ENCODE measurements at places on chromosomes 4 and X.
A peak's percentile ranks its signal among the peaks of the same experiment; 100 is the strongest.

DNA sequence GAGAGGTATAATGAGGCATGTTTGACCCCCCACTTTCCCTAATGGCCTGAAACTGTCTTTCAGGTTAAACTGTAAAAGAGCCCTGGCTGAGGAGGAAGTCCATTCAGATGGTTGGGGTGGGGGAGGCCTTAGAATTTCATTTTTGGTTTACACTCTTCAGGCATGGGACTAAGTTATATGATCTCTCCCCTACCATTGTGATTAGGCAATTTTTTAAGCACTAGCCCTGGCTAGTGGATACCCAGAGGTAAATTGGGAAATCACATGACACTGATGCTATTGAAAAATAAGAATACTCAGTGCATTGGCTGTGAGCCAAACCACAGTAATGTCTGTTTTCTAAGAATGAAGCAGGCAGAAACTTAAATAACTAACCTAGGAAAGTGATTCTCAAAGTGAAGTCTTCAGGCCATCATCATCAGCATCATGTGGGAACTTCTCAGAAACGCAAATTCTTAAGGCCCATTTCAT is 149.7 kb downstream of the RRAGB start:
- no peak for DNase-seq

- no peak for DNase-seq
Measured at GRCh38 chrX:151346931-151347543, 50.0 kb upstream of the VMA21 start.

DNA sequence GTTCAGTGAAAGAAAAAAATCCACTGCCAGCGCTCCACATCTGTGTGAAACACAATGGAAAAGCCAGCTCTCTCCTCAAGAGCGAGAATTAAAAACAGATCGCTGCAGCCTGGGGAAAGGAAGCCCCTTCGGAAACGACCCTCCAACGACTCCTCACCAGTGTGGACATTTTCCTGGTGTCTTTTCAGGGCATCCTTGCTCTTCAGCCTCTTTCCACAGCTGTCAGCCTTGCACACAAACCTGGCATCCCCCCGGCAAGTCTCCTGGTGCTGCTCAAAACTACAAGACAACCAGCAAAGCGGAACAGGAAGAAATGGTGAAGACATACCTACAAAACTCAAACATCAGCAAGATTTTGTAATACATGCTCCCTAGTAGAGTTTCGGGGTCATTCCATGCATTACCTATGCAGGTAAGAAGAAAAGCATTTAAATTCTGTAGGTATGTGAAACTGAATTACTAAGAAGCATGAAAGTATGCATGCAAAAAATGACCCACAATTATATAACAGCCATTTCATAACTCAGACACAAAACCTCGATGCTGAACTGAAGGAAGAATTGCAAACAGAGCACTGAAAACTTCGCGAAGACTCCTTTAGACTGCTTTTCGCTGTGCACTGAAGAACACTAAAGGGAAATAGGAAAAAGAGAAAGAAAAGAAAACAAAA is 106.1 kb downstream of the PRDM5 start:
- peak; percentile 24 for DNase-seq

DNA sequence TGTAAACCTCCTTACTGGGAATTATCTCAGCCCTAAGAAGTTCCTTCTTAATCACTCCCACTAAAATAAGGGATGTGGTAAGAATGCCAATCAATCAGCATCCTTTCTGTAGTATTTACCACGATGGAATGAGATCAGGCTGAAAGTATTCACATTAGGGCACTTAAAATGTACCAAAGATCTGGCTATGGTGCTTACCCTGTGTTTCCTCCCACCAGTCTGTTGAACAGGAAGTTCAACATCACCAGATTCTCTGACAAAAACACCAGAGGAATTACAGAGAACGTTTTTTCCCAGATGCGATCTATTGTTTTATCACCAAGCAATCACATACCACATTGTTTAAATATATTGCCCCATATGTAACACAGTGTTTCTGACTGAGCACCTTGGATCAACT is 2.1 kb upstream of the CLCN3 start:
- DNase-seq, result peak; percentile 21

- DNase-seq, result no peak
Measured at GRCh38 chrX:110003167-110004156, 548 bp downstream of the TMEM164 start.

- DNase-seq, result no peak
Measured at GRCh38 chr4:38310446-38311043, 350.3 kb downstream of the PTTG2 start.

- DNase-seq, result peak; percentile 10
Measured at GRCh38 chrX:39244147-39244546, 442.9 kb downstream of the MID1IP1 start.

- no peak for DNase-seq
Measured at GRCh38 chr4:184386271-184386781, 88.0 kb downstream of the IRF2 start.

- peak; percentile 62 for DNase-seq
Measured at GRCh38 chr4:26717332-26717731, 133.4 kb downstream of the TBC1D19 start.

- DNase-seq, result no peak
Measured at GRCh38 chr4:22463179-22463578, 52.7 kb downstream of the ADGRA3 start.

DNA sequence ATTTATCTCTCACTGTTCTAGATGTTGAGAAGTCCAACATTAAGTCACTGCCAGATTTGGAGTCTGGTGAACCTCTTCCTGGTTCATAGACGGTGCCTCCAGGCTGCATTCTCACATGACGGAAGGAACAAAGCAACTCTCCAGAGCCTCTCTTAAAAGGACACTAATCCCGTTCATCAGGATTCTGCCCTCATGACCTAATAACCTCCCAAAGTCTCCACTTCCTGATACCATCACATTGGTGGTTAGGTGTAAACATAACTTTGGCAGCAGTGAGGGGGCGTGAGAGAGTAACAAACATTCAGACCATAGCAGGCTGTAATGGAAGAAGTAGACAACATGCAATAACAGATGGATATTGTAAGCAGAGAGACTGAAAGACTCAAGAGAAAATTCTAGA is 388.6 kb downstream of the PDHA2 start:
- DNase-seq, result no peak

DNA sequence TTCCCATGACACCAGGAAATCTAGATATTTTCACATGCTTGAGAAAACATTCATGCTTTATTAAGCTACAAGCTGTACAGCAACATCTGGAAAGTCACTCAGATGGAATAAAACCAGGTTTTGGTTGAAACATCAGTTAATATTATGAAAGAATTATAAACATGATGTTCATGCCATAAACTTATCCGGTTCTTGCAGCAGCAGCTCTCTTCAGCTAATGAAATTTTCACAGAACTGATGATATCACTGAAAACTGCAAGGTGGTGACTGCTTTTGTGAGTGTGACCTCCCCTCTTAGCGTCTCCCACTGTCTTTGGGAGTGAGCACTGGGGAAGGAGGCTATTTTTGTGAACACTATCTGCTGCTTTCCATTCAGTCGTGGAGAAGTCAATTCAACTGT is 56.9 kb downstream of the ARHGAP10 start:
- peak; percentile 40 for DNase-seq

DNA sequence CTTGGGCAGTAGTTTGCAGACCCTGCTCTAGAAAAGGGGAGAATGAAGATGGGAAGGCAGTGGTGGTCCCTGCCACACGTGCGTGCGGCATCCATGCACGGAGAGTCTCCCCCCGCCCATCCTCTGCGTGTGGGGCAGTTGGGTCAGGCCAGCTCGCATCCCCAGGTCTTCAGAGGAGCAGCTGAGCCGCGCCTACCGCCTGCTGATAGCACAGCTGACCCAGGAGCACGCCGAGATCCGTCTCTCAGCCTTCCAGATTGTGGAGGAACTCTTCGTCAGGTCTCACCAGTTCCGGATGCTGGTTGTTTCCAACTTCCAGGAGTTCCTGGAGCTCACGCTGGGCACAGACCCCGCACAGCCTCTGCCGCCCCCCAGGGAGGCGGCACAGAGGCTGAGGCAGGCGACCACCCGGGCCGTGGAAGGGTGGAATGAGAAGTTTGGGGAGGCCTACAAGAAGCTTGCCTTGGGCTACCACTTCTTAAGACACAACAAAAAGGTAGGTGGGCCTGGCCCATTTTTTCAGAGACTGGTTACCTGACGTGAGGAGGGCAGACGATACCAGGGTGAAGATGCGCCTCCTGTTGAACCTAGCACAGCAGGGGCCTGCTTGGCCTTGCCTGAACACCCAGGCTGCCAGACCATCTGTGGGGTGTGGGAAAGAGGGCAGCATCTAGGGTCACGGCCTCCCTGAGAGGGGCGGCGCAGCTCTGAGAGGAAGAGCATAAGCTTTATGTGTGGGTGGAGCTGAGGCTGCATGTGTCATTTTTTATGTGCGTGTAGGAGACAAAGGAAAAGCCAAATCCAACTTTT is 2.6 kb downstream of the UVSSA start:
- DNase-seq, result no peak

- no peak for DNase-seq
Measured at GRCh38 chr4:114488301-114488982, 110.2 kb upstream of the UGT8 start.

DNA sequence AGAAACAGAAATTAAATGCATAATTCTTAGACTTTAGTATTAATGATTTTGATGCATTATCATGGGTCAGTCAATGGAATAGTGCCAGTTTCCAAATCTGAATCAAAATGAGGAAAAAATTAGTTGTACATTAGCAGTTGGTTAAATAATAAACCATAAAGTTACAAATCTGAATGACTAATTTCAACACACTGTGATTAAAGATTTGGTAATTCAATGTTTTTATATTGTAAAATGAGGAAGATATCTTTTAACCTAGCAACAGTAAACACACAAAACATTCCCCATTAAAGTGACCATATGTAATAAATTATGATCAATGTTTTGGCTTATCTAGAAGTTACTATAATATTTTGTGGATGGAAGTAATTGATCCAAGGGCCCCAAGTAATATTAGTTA is 1.6 kb downstream of the FBXO8 start:
- DNase-seq, result no peak

- DNase-seq, result no peak
Measured at GRCh38 chrX:45128896-45129454, 71.7 kb downstream of the DIPK2B start.

GRCh38 chr4:85391589-85392410 is 83.2 kb upstream of the ARHGAP24 start:
- no peak for DNase-seq

DNA sequence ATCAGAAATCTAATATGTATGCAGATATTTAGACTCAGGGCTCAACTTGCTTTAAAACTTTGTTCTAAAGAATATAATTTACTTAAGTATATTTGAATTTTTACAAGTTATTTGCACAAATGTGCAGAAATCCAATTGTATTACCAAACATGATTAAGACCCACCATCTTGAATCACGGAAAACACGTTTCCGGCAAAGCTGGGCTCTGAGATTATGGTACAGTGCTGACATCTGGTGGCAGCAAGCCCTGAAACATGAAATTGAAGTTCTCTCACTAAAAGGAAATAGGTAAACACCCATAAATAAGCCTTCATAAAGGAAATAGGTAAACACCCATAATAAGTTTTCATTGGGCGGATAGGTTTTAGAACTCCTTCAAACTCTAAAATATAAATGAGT is 98.3 kb upstream of the MAOA start:
- peak; percentile 67 for DNase-seq

DNA sequence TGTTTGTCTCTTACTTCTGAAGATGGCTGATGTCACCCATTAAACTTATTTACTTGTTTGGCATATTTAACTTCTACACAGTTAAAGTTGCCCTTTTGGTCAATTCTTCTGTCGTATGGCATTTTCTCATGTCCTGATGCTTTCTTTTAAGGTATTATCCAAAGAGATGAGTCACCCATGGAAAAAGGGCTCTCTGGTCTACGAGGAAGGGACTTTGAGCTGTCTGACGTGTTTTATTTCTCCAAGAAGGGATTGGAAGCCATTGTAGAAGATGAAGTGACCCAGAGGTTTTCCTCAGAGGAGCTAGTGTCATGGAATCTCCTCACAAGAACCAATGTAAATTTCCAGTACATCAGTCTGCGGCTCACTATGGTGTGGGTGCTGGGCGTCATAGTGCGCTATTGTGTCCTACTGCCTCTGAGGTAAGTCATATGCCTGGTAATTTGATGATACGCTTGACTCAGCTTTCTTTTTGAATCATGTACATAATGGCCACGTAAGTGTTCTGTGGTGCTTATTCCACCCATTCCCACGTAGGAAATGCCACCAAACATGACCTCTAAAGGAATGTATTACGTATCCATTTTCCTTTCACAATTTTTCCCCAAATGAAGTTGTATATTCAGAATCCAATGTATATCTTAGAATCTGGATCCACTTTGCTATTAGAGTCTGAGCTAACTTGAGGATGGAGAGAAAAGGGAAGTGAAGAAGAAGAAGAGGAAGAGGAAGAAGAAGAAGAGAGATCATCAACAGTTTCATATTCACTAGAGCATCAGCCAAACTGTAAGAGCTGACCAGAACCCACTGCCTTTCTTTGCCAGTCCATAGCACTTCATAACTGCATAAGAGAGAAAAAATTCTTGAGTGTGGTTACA is 45.7 kb downstream of the GPAT3 start:
- no peak for DNase-seq

DNA sequence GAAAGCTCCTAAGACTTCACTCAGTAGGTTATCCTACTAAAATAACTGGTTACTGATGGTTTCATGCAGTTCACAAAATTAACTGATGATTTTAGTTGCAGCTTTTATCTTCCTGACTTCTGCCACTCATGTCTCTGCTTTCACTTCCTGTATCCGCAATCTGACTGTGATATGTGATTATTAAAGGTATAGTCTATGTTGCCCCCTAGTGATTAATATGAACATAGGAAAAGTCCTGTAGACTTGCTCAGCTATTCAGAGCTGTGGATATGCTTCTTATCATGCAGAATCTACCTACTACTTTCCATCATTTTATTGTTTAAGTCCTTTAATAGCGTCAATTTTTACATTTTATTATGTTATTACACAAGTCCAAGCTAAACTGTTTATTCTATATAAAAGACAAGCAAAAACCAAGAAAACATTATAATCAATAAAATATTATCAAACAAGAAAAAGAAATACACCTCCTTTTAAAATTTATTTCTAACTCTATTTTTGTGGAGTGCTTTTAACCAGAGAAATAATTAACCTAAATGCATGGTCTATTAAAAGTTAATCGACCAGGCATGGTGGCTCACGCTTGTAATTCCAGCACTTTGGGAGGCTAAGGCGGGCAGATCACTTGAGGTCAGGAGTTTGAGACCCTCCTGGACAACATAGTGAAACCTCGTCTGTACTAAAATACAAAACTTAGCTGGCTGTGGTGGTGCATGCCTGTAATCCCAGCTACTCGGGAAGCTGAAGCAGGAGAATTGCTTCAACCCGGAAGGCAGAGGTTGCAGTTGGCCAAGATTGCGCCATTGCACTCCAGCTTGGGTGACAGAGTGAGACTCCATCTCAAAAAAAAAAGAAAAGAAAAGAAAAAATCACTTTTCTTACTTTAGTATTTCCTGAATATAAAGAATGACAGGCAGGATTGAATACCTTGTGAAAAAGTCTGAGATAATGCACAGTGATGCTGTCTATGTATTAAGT is 40.4 kb upstream of the TLR2 start:
- DNase-seq, result peak; percentile 66

DNA sequence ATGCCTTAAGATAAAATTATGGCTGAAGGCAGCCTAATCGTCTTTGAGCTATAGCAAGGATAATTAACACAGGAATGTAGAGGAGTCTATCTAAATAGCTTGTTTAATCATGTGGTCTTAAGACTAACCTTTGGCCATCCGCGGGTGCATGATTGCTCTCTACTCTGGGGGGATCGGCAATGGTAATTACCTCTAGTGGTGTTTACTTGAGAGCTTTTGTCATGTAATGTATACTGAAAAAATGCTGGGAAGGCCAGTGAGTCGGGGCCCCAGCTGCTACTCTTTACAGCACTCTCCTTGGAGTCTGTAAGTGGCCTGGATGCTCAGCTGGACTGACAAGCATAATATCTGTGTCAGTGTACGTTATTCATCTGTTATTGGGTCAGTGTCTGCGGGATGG is 65.5 kb upstream of the GNPDA2 start:
- no peak for DNase-seq
